ENCODE measurements at places on chromosomes 16 and 17. TPM values are rescaled to one million over a fixed set of nuclear protein-coding genes. Genes with fewer than 3 reads are reported as not detected.

Gene GPS1
- total RNA-seq = 99.3 TPM

Gene CDH8
- 0.19 TPM for total RNA-seq

Gene AANAT
- total RNA-seq = not detected

Gene EFNB3
- total RNA-seq = 3.5 TPM

Gene ARHGAP44
- total RNA-seq = 8.4 TPM

Gene TLCD3A
- total RNA-seq = 12.4 TPM

- peak overlapping the region; percentile 26 for H3K4me3 ChIP-seq
- H3K36me3 ChIP-seq = no peaks in the 10 kb centered on the region
- H3K27ac ChIP-seq = no peak overlapping the region
Measured at GRCh38 chr16:83136924-83137323, 510.2 kb downstream of the CDH13 start.

DNA sequence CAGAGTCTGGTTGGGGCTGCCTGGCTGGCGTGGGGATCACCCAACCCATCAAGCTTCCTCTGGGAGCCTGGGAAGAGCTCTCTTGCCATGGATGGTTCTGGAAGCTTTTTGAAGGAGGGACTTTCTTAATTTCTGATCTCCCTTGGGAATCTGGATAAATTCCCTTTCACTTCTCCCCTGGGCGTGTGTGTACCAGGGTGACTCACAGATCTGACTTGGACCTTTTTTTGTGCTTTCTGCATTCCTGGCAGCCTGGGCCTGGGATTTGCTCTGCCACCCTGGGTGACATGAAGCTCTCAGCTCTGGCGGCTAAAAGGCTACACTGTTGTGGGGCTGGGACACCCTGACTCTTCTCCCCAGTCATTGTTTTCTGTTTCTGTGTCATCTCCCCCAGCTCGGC lies 70.1 kb downstream of the ABCC1 start:
- H3K27ac ChIP-seq = no peak overlapping the region
- DNase-seq = no peak
- no peak overlapping the region for H3K4me3 ChIP-seq

- no peaks in the 10 kb centered on the region for H3K4me1 ChIP-seq
- no peak for DNase-seq
- H3K27me3 ChIP-seq = no peaks in the 10 kb centered on the region
- H3K4me3 ChIP-seq = no peak overlapping the region
- H3K27ac ChIP-seq = no peak overlapping the region
- H3K36me3 ChIP-seq = no peaks in the 10 kb centered on the region
Measured at GRCh38 chr17:69535016-69535570, 120.6 kb downstream of the MAP2K6 start.

DNA sequence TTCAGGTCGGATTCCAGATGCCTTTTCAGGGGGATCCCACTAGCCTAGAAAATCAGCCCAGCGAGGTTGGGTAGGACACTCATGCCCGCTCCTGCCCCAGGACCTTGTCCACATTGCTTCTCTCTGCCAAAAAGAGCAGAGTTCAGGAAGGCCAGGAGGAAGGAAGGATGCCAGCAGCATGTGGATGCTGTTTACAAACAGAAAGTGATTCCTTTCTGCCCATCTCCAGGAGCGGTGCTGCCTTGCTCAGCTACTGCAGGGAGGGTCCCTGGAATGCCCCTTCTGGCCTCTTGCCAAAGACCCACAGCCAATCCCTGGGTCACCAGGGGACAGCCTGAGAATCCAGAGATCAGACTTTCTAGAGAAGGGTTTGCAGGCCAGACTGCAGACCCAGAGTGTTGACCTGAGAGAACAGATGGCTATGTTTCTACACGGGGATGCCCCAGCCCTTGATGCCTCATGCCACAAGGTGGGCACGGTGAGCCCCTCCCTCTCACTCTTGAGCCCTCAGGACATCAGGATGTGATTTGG lies 32.3 kb upstream of the EMP2 start:
- H3K36me3 ChIP-seq = no peaks in the 10 kb centered on the region
- no peaks in the 10 kb centered on the region for H3K27me3 ChIP-seq
- H3K4me1 ChIP-seq = no peaks in the 10 kb centered on the region
- no peak overlapping the region for H3K4me3 ChIP-seq
- no peak overlapping the region for H3K27ac ChIP-seq

DNA sequence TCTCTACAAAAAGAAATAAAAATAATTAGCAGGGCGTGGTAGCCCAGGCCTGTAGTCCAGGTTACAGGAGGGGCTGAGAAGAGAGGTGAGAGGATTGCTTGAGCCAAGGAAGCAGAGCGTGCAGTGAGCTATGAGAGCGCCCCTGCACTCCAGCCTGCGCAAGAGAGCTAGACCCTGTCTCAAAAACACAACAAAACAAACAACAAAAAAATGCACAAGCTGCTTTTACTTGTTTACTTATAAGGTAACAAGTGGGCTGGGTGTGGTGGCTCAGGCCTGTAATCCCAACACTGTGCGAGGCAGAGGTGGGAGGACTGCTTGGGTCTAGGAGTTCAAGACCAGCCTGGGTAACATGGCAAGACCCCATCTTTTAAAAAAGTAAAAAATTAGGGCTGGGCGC lies 1.7 kb downstream of the CYTH1 start:
- H3K27ac ChIP-seq = peak overlapping the region; percentile 55
- no peaks in the 10 kb centered on the region for H3K27me3 ChIP-seq
- peaks cover 10% of the 10 kb centered on the region for H3K4me1 ChIP-seq
- DNase-seq = no peak
- H3K36me3 ChIP-seq = no peaks in the 10 kb centered on the region

- no peaks in the 10 kb centered on the region for H3K4me1 ChIP-seq
- H3K36me3 ChIP-seq = no peaks in the 10 kb centered on the region
- H3K4me3 ChIP-seq = no peak overlapping the region
- no peaks in the 10 kb centered on the region for H3K27me3 ChIP-seq
- H3K27ac ChIP-seq = no peak overlapping the region
Measured at GRCh38 chr17:46958041-46958591, 20.9 kb downstream of the RPRML start.

DNA sequence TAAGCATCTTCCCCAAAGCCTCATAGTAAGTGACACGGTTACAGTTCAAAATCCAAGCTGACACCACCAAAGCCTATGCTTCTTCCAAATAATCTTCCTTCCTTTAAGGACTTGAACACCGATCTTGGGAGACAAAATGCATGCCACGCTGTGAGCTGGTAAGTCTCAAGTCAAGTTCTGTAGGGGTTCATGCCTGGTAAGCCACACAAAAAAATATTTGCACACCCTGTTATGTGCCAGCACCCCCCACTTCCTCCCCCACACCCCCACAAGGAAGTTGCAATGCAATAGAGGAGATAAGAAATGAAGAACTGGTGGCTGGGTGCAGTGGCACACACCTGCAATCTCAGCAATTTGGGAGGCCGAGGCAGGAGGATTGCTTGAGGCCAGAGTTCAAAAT lies 5.6 kb downstream of the NOG start:
- H3K27ac ChIP-seq = no peak overlapping the region
- H3K27me3 ChIP-seq = no peaks in the 10 kb centered on the region

DNA sequence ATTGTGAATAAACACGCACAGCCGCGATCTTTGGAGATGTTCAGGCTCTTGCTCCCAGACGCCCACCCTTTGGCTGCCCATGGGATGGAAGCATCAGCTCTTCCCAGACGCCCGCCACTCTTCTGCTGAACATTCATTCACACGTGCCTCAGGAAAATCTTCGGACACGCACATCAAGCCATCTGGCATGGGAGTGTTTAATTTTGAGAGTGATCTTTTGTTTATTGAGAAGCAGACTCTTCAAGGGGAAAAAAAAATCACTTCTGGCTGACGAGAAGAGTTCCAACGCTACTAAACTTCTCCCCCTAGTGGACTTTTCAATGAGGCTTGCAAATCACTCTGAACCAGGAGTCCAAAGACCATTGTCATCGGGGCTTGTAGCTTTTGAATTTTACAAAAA lies 62.0 kb upstream of the NUDT7 start:
- H3K27ac ChIP-seq = no peak overlapping the region
- no peak for DNase-seq
- no peaks in the 10 kb centered on the region for H3K27me3 ChIP-seq
- no peaks in the 10 kb centered on the region for H3K4me1 ChIP-seq

- no peaks in the 10 kb centered on the region for H3K27me3 ChIP-seq
- no peak overlapping the region for H3K27ac ChIP-seq
- H3K4me3 ChIP-seq = no peak overlapping the region
Measured at GRCh38 chr17:69062860-69063581, 2.3 kb upstream of the ABCA9 start.

DNA sequence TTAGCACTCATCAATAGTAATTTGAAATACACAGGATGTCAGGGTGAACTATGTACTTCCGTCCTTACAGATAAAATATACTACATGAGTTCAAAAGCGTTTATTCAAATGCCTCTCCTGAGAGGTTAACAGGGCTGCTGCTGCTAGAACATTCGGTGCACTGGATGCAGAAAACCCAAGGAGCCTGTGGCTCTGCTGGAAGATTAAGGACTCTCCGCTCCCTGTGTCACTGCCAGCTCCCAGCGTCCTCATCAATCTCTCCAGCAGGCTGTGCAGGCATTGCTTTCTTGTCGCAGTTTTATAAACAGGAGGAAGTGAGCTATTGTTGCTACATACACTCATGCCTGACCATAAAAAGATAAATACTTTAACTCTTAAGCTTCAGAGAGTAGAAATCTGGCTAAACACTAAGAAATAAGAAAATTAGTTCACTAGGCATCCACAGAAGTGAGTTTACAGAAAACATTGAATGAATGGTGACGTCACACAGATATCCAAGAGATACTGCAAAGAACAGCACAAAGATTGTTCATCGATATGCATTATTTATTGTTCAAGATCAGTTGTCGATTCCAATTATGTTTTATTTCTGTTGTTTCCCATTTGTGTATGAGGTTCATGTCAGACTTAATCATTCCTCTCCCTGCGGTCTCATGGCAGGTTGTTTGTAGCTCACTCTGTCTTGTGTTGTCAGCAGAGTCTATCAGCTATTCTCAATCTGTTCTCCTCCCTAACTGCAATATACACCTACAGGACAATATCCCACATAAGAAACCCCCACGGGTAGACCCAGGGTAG lies 127.9 kb upstream of the MON1B start:
- no peaks in the 10 kb centered on the region for H3K4me1 ChIP-seq
- no peak overlapping the region for H3K4me3 ChIP-seq
- H3K36me3 ChIP-seq = no peaks in the 10 kb centered on the region
- H3K27me3 ChIP-seq = no peaks in the 10 kb centered on the region
- no peak overlapping the region for H3K27ac ChIP-seq

DNA sequence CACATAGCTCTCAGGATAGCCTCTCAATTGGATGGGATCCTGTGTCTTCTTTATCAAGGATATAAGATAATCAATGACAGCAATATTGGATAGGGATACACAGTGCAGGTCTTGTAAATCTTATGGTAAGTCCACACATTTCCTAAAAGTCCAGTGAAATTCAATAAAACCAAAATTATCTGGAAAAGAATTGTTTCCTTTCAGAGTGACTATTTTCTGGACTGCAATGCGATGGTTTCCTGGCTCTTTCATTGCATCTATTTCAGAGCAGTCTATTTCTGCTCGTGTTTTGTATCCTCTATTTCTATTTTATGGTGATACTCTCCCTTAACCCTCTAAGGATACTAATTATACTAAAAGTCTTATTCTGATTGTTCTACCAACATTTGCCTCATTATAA lies 24.3 kb upstream of the MON1B start:
- no peaks in the 10 kb centered on the region for H3K4me1 ChIP-seq
- no peak for DNase-seq
- no peak overlapping the region for H3K4me3 ChIP-seq
- H3K27ac ChIP-seq = no peak overlapping the region
